NCI-H2171 treated with DMSO at 0.1 percent for 48 hours (cell line): ENCODE measurements at places on chromosomes 11 and 22.
A peak's percentile ranks its signal among the peaks of the same experiment; 100 is the strongest.

DNA sequence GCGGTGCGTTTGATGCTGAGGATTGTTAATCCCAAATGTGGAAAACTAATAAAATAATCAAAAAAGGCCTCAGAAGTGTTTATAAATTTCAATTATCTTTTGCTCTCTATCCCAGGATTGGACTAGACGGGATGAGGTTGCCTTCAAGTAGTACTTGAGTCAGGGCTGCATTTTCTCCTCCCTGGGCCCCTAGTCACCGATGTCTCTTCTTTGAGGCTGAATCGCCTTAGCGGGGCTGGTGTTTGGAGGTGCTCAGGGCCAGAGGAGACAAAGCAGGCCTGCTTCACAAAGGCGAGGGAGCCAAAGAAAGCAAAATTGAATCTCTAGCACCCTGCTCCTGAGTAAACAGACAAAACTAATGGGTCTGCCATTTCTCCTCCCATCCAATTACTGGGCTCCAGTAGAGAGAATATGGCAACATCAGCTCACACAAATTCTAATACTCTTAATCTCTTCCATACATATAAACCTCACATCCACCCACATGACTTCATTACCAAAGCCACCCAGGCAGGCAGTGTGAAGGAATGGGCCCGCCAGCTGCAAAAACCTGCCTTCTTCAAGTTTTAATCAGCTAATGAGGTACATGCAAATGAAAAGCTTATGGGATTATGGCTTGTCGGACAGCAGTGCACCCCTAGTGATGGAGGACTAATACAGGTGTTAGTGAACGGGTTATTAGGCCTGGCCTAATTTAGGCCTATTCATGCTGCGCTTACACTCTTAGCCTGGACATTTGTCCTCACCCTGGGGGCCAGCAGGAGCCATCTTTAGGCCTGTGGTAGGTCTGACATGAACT lies 52.7 kb upstream of the HTATIP2 start:
- no peak for DNase-seq

DNA sequence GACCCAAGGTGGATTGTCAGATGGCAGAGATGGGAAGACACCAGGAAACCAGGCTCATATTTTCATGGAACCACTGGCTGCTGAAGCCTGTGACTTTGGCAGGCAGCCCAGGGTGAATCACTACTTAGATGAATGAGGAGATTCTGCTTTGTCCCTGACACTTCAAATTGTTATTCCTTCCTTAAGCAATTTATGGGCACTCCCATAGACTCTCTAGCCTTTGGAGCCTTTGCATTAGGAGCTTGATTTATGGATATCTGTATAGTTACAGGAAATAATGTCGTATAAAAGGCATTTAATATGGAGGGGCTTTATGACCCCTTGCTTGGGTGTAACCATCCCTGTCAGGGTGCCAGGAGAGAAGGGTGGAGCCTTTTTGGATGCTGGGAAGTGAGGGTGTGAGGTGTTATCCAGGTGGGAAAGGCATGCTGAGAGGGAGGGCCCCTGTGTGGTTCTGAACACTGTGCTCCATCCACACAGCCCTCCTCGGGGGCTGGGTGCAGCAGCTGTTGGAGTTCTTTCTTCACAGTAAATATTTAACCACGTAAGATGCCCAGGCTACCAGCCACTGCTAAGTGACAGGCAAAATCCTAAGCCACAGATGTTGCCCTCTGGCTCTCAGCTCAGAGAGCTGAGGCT lies 35.3 kb downstream of the IL18 start:
- peak; percentile 54 for DNase-seq

DNA sequence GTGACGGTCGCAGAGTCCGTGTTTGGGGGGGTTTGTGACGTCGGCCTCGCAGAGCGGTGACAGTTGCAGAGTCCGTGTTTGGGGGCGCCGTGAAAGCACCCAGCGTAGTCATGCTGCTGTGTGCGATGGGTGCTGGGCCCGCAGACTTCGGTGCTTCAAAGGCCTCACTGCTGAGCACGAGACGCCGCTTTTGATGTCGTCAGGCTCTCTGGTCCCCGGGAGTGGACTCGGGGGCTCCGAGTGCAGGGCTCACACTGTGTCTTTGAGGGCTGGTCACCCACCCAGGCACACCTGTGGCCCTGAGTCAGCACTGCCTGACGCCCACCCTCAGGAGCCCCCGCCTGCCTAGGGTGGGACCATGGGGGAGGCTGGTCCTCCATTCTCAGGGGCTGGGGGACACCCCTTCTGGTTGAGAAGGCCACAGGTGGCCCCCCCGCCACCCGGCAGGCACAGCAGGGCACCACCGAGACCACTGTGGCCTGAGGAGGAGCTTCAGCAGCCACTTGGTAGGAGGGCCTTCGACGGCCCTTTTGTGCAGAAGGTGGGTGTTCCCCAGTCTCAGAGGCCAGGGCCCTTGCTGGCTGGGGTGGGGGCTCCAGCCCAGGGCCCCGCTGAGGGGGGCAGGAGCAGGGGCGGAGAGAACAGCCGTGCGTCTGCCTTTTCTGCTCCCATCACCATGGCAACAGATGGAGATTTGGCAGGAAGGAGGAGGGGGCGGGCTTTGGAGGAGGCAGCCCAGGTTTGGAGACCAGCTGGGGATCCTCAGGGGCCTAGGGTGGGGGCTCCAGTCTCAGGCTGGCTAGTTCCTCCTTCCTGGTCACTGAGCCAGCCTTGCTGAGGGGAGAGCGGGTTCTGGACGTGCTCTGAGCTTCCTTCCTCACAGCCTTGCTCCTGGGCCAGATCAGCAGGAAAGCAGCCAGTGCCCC lies 20.9 kb downstream of the BRSK2 start:
- DNase-seq: peak; percentile 54

GRCh38 chr11:32511926-32512325 lies 71.7 kb upstream of the EIF3M start:
- no peak for DNase-seq

DNA sequence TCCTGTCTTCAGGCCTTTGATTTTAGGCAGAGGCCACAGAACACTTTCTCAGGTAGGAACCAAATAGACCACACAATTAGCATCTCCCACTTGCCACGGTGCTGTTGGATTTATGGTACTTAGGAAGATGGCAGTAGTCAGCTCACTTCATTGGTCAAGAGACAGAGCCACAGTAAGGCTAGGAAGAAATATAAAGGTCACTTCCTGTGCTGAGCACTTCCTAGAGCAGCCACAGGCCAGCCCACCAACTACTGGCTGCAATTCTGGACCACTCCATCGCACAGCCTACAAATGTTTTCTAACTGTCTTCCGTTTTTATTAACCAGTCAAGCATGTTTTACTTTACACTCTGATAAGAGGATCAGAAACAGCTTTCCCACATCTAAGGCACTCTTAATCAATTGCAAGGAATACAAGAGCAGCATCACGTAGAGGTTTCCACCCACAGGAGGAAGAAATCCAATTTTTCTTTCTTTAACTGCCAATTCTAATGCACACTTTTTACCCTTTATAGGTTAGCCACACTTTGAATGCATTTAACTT lies 54.7 kb downstream of the ABTB2 start:
- no peak for DNase-seq

DNA sequence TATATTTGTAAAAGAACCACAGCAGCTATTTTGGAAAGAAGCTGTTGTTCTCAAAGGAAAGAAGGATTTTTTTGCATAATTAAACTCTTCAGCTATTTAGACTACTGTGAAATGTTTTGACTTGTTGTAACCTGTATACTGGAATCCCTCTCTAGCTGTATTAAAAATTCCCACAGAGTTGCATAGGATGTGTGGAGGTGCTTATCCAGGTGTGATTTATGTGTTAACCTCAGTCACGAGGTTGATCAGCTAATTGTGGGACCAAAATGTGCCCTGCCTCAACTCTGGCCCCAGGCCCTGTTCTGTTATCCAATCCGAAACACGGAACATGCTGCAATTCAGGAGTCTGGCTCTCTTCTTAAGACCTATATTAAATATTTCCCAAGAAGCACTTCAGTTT lies 70.1 kb downstream of the LIF start:
- no peak for DNase-seq

DNA sequence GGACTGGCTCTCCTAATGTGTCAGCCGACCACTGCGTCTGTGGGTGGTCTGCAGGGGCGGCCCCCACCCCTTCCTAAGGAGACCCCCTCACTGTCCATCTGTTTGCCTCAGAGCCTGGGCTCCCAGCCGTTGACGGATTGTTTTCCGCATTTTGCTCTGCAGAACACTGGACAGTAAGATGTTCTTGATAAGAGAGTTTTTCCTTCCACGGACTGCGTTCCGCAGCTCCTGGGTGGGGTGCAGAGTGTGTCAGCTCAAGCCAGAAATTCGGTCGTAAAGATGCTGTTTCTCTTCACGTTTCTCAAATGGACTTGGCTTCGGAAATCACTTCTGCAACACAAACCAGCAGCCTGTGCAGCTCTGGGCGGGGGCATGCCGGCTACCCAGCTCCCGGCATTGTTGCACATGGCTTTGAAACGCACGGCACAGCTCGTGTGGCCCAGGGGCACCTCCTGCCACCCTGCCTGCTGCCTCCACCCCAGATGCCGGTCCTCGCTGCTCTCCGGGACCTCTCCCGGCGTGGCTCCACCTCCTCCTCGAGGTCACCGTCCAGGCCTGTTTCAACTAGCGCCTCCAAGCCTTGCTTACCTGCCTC lies 2.9 kb upstream of the MRGPRG start:
- DNase-seq: no peak

DNA sequence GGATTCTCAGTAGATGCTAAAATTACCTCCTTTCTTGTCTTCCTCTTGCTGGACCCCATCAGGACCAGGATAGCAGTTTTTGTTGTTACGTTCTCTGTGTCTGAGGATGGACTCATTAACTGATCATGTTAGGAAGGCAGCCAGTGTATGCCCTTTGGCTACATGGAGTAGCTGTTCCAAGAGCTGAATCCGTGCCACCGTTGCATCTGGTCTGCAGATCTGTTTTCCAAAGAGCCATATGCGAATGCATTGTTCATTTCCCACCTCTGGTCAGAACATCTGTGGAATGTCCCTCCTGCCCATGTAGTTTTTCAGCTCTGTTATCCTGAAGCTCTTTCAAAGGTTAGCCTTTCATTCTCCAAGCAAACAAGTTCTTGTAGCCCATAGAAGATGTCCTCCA lies 188.4 kb downstream of the SPON1 start:
- no peak for DNase-seq

DNA sequence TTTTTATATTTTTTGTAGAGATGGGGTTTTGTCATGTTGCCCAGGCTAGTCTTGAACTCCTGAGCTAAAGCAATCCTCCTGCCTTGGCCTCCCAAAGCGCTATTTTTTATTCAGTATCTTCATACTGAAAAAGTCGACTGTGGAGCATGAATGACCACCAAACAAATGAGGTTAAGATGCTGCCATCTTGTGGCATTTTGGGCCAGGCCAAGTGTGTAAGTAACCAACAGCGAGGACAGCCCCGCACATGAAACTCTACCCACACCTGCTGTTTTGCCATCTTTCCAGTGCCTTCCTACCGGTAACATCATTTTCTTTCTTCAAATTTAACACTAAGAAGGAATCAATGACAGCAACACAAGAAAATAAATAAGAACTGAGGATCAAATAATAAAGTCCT lies 32.2 kb upstream of the AQP11 start:
- DNase-seq: peak; percentile 34

DNA sequence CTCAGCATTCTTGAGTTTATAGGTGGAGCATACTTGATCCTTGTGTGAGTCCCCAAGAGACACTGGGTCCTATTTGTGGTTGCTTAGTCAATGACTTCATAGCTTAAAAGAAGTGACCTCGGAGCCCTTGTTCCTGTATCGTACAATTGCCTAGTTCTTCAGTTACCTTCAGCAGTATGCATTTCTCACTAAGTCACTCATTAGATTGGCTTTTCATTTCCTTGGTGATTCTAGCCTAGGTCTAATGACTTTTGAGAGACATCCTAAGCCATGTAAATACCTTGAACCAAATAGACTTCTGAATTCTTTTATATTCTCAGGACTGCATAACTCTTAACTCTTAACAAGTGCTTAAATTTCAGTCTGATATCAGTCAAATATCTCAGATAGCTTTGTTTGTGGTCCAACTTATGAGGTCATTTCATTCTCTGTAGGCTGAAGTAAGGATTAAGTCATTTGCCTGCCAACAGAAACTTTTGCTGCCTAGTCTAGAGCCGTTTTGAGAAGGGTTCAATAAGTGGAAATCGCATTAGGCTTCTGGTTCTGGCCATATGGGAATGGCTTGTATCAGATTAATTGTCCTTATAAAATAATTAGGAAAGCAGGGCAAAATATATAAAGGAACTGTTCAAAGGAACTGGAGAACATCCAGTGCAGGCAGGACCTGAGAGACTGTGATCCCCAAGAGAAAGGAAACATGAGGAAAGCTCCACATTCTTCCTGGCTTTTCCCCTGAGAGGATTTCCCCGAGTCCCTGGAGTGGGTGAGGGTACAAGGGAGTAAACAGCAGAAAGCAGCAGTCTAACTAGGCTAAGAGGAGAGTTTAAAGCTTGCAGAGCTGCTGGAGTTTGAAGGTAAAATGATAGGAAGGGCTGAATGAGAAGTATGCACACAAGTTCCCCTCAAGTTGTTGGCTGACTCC lies 39.9 kb downstream of the TRAF6 start:
- DNase-seq: peak; percentile 16

- DNase-seq: no peak
Measured at GRCh38 chr11:62922653-62923431, 1.7 kb upstream of the CHRM1 start.

DNA sequence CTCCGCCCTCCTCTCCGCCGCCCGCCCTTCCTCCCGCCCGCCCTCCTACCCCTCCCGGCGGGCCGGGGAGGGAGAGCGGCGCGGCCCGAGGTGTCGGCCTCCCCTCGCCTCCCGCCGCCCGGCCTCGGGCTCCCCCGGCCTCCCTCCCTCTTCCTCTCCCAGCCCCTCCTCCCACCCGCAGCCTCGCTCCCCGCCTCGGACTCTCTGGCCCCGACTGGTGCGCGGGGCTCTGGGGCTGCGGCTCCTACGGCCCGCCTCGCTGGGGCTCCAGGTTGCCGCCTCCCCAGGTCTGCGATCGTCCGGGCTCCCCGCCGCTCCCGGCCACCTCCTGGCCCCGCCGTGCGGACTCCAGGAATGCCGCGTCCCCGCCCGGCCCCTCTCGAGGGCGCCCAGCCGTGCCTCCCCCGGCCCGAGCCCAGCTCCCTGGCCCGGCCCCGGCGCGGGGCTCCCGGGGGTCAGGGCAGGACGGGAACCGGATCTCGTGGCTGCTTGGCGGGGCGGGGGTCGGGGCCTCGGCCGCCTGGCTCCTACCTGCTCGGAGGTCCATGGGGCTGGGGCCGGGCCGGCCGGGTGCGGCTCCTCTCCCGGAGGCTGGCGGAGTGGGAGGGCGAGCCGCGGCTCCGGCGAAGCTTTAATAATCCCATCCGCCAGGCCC lies at the start of gene CLCF1:
Gene CLCF1 (minus strand): TSS at position 606 of the 655 bp plus-strand sequence. CDS start 59 bp downstream, at position 547.
- DNase-seq: no peak

- DNase-seq: no peak
Measured at GRCh38 chr11:61959114-61959513, 8.3 kb downstream of the FTH1 start.

GRCh38 chr11:64318766-64319761 lies 1.1 kb downstream of the PRDX5 start:
- peak; percentile 29 for DNase-seq

GRCh38 chr11:8631395-8632118 lies 37.5 kb upstream of the STK33 start:
- no peak for DNase-seq
